Mesothelial cell of epicardium (in vitro differentiated cells): ENCODE measurements at places on chromosomes 7 and 10. TPM values are rescaled to one million over a fixed set of nuclear protein-coding genes. Genes with fewer than 3 reads are reported as not detected.

The LRRN3 gene
- 8.7 to 10.1 TPM (median 9.4 TPM) in 3 replicates for total RNA-seq

The COL1A2 gene
- 2,538 to 2,739 TPM (median 2,734 TPM) in 3 replicates for total RNA-seq

The GIMAP5 gene
- total RNA-seq = not detected in 3 replicates

DNA sequence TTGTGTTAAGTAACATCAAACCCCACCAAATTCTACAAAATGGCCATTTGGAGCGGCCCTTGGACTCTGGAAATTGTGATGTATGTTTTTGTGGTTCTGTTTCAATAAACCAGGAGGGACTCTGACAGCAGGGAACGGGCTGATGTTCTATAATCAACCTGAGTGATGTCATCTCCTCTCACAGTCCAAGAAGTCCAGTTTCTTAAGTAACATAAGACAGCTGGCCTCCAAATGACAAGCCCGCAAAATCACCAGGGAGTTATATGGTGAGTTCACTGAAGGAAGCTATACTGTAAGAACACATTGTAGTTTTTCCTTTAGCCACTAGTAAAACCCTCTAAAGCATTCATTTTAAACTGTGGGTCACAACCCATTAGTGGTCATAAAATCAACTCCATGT lies 34.0 kb downstream of the GOT1 start:
- peaks cover 28% of the 10 kb centered on the region for H3K4me1 ChIP-seq
- H3K27ac ChIP-seq = no peak overlapping the region
- peaks cover 13% of the 10 kb centered on the region for H3K36me3 ChIP-seq
- no peak overlapping the region for H3K4me3 ChIP-seq
- no peak for DNase-seq

DNA sequence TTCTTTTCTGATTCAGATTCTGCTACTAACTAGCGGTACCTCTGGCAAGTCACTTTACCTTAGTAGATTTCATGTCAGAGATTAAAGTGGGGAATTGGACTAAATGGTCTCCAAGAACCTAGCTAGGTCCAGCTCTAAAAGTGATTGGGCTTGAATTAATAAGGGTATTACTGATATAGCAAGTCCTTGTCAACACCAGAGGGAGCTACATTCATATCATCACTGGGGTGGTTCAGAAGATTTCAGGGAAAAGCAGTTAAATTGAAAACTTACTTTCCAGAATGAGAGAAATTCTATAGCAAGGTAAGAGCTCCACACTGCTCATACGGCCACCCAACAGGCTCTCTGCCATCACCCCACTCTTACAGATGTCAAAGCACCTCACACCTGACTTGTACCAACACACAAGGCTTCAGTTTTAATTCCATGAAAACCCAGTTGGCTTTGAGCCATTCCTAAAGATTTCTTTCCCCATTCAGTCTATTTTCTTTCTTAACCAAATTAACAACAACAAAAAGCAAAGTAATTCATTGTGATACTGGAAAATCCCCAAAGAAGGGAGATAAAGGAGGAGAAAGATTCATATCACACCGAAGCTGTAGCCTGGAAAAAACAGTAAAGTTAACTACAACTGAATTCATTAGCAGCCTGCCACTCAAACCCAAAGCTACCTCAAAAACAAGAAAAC lies 38.0 kb upstream of the SPOCK2 start:
- no peaks in the 10 kb centered on the region for H3K27me3 ChIP-seq
- no peak for DNase-seq
- H3K4me3 ChIP-seq = no peak overlapping the region
- H3K4me1 ChIP-seq = peaks cover 2% of the 10 kb centered on the region

GRCh38 chr10:11712744-11713143 lies 29.4 kb upstream of the ECHDC3 start:
- H3K27ac ChIP-seq = no peak overlapping the region
- no peak overlapping the region for H3K4me3 ChIP-seq
- no peaks in the 10 kb centered on the region for H3K27me3 ChIP-seq
- DNase-seq = no peak
- no peaks in the 10 kb centered on the region for H3K36me3 ChIP-seq

- no peaks in the 10 kb centered on the region for H3K4me1 ChIP-seq
- DNase-seq = no peak
- H3K27ac ChIP-seq = no peak overlapping the region
- H3K27me3 ChIP-seq = peaks cover 54% of the 10 kb centered on the region
Observed at GRCh38 chr10:48614481-48615390, 9.9 kb upstream of the ARHGAP22 start.

GRCh38 chr7:150471886-150472285 lies 21.5 kb downstream of the GIMAP8 start:
- H3K36me3 ChIP-seq = no peaks in the 10 kb centered on the region
- DNase-seq = no peak
- H3K27ac ChIP-seq = no peak overlapping the region
- no peaks in the 10 kb centered on the region for H3K4me1 ChIP-seq
